Fibroblast of skin of left biceps (primary cell): ENCODE measurements at places on chromosomes 12 and 14.

- no peak for DNase-seq
Measured at GRCh38 chr12:135138-135537, 68.6 kb downstream of the IQSEC3 start.

GRCh38 chr12:61037792-61038191 lies 1222.4 kb upstream of the USP15 start:
- no peak for DNase-seq

- DNase-seq = no peak
Measured at GRCh38 chr14:98698341-98698740, 573.7 kb downstream of the BCL11B start.

GRCh38 chr12:2547273-2548044 lies 247.3 kb upstream of the FKBP4 start:
- DNase-seq = no peak

- DNase-seq = no peak
Measured at GRCh38 chr12:24020397-24021163, 71.1 kb upstream of the SOX5 start.

- DNase-seq = no peak
Measured at GRCh38 chr12:47349137-47350061, 269.6 kb upstream of the AMIGO2 start.

GRCh38 chr12:109820816-109821381 lies 12.3 kb downstream of the TRPV4 start:
- no peak for DNase-seq

GRCh38 chr12:25781232-25781631 lies 177.2 kb upstream of the RASSF8 start:
- DNase-seq = no peak

GRCh38 chr12:88063375-88063774 lies 34.2 kb upstream of the C12orf50 start:
- no peak for DNase-seq
